ENCODE measurements at places on chromosomes 16 and 17.

GRCh38 chr16:10405386-10405939 lies 19.6 kb downstream of the ATF7IP2 start:
- DNase-seq, result no peak

DNA sequence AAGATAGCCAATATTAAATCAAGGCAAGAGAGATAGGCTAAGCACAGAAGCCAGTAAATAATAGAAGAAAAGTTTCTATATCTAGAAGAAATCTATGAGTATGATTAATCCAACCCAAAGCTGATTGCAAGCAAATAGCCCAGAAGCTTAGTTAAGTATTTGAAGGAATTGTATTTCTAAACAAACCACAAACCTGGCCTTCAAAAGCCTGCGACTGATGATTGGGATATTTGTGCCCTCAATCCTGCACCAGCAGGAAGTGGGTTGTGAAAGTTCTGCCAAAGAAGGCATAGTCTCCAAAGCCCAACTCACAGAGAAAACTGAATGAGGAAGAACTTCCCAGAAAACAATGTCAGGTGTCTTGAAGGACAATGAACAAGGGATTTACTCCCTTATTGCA lies 114.5 kb upstream of the C17orf78 start:
- no peak for DNase-seq

DNA sequence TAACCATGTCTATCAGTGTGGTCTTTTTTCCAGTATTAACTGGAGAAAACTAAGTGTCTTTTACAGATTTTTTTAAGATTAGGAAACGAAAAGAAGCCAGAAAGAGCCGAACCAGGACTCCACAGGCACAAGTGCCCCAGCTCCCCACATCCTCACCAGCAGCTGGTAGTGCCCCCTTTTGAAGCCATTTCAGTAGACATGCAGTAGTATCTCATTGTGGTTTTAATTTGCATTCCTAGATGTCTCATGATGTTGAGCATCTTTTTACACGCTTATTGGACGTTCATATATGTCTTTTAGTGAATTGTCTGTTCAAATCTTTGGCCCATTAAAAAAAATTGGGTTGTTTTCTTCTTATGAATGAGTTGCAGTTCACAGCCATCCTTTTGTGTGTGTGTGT lies 4.8 kb upstream of the CMTM3 start:
- DNase-seq, result no peak

DNA sequence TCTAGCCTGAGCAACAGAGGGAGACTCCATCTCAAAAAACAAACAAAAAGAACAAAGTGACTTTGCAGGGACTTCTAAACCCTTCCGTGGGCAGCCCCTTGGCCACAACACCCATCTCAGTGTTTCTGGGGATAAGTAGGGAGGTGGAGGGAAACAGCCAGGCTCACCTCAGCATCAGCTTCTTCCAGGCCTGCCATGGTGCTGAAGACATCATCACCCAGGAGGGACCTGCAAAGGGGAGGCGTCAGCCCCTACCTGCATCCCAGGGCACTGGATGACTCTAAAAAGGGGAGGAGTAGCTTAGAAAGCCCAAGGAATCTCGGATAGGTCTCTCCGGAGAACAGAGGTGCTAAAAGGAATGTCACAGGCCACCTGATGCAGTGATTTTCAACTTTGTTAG lies 9.8 kb downstream of the FBF1 start:
- no peak for DNase-seq

GRCh38 chr17:72416054-72416675 lies 295.3 kb downstream of the SOX9 start:
- no peak for DNase-seq
